ENCODE measurements at places on chromosomes 3 and 15.

DNA sequence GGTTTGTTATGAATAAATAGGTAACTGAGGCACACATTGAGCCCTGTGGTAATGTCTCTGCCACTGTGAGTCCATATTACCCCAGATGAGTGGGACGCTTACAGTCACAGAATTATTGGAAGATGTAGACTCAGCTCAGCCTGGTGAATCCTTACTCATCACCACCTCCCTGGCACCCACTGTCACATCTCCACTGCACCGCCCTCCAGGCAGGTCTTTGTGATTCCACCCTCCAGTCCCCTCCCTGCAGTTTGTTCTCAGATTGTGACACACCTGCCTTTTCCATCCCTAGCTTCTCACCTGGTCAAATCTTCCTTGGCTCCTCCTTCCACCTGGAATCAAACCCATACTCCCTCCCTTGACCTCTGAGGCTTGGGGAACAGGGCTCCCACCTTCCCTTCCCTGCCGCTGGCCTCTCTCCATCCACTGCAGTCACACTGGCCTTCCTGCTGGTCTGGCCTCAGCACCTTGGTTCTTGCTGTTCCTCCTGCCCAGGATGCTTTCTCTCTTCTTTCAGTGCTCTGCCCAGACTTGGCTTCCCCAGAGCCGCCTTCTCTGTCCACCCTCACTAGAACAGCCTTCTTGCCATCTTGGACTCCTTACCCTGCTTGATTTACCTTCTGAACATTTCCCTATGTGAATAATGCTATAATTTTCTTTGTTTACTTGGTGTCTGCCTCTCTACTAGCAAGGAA lies 9.4 kb downstream of the SLC6A20 start:
- no peak for DNase-seq

- no peak for DNase-seq
Observed at GRCh38 chr3:116037954-116038911, 407.1 kb downstream of the LSAMP start.

- DNase-seq: no peak
Observed at GRCh38 chr15:66932634-66933024, 132.8 kb upstream of the SMAD3 start.

GRCh38 chr3:53805463-53806159 lies 40.6 kb downstream of the CHDH start:
- DNase-seq: no peak

GRCh38 chr15:80396096-80396495 lies 8.1 kb upstream of the ARNT2 start:
- no peak for DNase-seq

- no peak for DNase-seq
Observed at GRCh38 chr15:101637038-101637437, 15.1 kb downstream of the TM2D3 start.

DNA sequence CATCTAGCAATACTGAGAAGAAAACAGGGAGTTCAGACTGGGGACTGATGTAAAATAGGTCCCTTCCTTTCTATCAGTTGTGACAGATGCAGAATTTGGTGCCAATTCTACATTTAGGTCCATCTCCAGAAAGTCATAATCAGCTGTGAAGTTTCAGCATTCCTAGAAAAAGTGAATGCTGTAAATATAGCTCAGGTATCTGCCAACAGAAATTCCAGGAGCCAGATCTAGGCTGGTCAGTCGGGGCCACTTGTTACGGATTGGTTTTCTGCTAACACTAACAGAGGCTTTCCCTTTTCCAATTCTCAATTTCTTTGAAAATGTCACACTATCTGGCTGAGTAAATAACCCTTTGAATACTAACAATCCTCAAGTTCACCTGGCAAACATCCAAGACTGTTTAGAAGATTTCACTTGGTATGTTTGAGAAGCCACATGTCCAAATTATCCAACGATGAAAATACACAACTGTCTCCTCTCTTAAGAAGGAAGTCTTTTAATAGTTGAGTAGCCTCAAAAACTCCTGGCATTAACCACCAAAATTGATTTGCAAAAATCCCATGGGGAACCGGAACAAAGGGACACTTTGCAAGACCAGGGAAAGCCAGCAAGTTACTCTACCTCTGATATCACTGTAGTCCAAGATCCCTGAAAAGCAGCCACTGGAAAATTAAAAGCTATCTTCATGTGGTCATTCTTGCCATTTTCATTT lies 222.3 kb downstream of the ZMAT3 start:
- no peak for DNase-seq

GRCh38 chr3:138300647-138301046 lies 29.0 kb downstream of the NME9 start:
- no peak for DNase-seq

DNA sequence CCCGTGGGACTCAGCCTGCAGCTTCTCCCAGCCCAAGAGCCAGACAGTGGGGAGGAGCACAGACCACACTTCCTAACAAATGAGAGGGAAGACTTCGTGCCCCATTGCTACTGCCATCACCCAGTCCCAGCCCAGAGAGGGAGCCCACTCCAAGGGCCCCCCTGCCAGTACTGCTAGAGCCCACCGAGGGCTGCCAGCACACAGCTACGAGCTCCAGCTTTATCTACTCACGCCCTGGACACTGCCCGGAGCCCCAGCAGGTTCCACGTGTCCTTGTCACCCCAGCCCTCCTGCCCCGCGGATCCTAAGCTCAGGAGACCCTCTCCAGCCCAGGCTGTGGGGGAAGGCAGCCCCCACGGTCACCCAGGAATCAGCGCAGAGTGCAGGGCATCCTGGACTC lies 1.9 kb downstream of the GOLGA8A start:
- no peak for DNase-seq

DNA sequence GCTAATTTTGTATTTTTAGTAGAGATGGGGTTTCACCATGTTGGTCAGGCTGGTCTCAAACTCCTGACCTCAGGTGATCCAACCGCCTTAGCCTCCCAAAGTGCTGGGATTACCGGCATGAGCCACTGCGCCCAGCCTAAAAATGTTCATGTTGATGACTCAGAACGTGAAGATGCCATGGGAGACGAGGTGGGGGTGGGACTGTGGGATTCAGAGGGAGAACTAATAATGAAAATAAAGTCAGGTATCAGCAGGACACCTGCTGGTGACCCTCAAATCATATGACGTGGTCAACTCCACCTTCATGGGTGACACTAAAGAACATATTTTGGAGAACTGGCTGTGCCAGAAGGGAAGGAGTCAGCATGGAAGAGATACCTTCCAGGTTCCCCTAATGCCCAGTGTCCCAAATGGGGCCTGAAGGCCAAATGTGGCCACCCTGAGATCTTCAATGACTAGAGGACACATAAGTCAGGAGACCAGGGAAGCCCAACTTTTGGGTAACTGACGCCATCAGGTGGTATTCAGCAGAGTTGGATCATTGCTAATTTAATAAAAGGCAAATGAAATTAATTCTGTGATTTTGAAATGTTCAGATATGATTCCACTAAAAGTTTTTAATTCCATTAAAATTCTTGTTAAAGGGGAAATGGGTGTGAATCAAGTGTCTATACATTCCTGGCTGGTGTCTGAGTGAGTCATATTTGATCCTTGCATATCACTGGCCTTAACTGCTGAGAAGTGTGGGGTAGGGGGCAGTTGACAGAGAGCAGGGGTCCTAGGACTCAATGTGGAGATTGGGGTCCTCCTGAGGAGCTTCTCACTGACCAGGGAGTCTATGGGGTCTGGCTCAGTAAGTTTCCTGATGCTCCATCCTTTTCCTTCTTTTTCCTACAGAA lies 88.6 kb upstream of the GSK3B start:
- no peak for DNase-seq

GRCh38 chr3:55191911-55192775 lies 264.3 kb upstream of the LRTM1 start:
- no peak for DNase-seq

GRCh38 chr15:87949151-87949574 lies 307.4 kb downstream of the NTRK3 start:
- no peak for DNase-seq

- no peak for DNase-seq
Observed at GRCh38 chr3:111737706-111738086, 121.4 kb upstream of the PHLDB2 start.

- DNase-seq: no peak
Observed at GRCh38 chr15:70172566-70173225, 75.0 kb upstream of the TLE3 start.

- no peak for DNase-seq
Observed at GRCh38 chr15:94127006-94127405, 104.4 kb upstream of the MCTP2 start.

GRCh38 chr3:195015021-195015420 lies 255.9 kb downstream of the XXYLT1 start:
- DNase-seq: no peak

GRCh38 chr3:117170094-117170493 lies 460.5 kb downstream of the TUSC7 start:
- no peak for DNase-seq

- DNase-seq: no peak
Observed at GRCh38 chr15:35690698-35691116, 144.7 kb upstream of the DPH6 start.

DNA sequence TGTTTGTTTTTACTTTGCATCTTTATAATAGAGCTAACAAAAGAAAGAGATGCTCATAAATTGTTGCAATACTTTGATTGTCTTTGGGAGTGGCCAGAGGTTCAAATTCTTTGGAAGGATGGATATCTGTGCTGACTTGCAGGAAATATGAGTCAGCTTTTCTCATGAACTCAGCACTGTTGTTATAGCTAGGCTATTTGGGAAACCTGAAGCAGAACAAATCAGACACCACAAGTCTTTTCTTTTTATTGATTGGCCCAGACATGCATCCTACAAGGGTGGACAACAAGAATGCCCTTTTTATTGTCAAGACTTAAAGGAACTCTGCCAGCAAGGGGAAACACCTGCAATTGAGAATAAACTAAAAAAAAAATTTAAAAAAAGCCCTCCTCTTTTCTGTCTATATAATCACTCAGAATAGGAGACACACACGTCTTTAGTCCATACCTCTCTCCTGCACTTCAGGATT lies 4.6 kb upstream of the DENND4A start:
- peak; percentile 44 for DNase-seq

- no peak for DNase-seq
Observed at GRCh38 chr3:168884353-168884903, 779.1 kb downstream of the MECOM start.

DNA sequence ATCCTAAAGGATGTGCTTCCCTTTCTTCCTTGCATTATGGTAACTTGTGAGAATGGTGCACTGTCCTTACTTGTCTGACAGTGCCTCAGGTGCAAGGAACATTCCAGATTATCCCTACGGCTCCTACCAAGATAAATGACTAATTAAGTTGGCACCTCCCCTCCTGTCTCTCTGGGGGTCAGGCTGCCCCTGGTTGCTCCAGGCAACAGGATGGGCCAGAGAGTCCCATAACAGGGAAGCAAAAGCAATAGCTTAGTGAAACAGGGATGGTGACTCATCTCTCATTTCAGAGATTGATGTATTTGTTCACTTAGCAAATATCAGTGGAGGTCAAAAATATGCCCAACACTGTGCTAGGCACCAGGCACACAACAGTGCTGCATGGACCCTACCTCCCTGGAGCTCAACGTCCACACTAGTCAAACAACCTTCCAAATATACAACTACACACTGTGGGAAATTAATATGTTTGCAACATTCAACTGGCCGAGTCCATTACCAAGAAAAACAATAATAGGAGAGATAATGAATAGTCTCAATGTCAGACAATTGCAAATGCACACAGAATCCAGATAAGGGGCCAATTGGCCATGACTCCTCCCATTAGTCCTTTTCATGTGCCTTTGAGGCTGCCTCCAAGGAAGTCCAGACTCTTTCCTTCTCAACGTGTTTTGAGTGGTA lies 249.0 kb downstream of the TLE3 start:
- DNase-seq: no peak

GRCh38 chr15:48596841-48597240 lies 48.7 kb downstream of the FBN1 start:
- no peak for DNase-seq

GRCh38 chr3:150367757-150368156 lies 40.3 kb upstream of the TSC22D2 start:
- no peak for DNase-seq

- no peak for DNase-seq
Observed at GRCh38 chr3:193774916-193775285, 181.9 kb downstream of the OPA1 start.

DNA sequence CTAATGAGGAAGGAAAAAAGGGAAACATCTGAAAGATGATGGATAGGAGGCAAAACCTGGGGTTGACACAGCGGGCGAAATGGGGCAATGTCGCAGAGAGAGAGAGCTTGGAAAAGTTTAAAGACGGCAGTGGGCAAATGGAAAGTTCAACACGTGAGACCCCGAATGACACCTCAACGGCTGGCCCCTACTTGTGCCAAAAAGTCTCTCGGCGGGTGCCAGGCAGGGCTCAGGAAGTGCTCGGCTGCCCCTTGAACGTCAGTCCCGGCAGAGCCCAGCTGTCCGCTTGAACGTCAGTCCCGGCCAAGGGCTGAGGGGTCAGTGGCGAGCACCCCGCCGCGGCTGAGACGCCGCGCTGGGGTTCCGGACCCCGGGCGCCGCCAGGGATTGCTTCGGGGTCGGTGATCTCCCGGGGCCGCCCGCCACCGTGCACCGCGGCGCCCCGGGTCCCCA lies 658 bp downstream of the EOGT start:
- peak; percentile 30 for DNase-seq

- no peak for DNase-seq
Observed at GRCh38 chr3:53780806-53781205, 65.4 kb downstream of the CHDH start.

DNA sequence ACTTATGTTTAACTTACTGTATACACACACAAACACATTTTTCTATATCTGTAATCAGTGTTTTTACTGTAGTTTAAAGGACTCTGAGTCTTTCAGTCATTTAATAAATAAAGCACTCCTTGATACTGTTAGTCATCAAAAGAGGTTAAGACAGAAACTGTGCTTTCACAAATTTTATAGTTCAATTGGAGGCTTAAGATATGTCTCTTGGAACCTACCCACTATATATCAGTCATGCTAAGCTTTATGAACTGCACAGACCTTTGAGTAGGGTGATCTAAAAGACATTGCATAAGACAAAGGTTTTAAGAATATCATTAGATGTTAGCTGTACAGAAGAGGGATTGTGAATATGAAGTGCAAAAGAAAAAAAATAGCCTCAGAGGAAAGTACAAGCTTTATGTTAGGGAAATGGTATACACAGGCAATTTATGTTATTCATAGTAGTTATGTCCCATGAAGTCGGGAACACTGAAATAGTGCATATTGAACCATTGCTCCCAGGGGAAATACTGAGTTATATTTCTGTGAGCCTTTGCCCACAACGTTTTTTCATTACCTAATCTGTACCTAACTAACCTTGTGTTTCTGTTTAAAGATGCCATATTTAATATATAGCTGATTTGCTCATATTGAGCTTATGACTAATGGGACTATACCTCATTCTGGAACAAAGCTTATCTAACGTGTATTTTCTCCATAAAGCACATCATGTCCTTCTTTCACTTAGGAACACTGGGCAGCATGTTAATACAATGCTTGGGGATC lies 19.7 kb downstream of the CHMP2B start:
- no peak for DNase-seq

DNA sequence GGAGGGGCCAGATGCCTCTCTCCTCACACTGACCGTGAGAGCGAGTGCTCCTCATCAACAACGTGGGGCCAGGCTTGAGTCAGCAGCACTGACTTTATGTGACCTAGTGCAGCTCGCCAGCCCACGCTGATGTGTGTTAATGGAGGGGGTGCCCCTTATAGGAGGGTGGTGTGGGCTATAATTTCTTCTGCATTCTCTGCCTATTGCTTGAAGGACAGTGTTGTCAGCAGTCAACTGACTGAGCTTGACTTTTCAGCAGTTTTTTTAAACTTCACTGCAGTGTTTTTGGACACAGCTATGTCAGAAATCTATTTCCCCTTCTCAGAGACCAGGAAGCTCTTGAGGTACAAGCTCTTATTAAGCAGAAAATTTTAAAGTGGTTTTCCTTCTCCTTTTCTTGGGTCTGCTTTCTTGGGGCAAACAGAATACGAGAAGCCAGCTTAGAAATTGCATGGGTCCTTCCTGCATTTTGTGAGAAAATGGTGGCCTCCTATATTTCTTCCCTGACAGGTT lies 304.8 kb upstream of the CTDSPL start:
- no peak for DNase-seq
